Stimulated activated naive CD8-positive, alpha-beta T cell treated with anti-CD3 and anti-CD28 coated beads, Interleukin-15, Interleukin-2, amounts not matched to agents 100 U/mL and 50 U/mL, for 24 hours (primary cell): ENCODE measurements at places on chromosomes 3 and 15.

GRCh38 chr3:45491344-45491743, 103.0 kb downstream of the LARS2 start:
- peak; percentile 17 for DNase-seq

DNA sequence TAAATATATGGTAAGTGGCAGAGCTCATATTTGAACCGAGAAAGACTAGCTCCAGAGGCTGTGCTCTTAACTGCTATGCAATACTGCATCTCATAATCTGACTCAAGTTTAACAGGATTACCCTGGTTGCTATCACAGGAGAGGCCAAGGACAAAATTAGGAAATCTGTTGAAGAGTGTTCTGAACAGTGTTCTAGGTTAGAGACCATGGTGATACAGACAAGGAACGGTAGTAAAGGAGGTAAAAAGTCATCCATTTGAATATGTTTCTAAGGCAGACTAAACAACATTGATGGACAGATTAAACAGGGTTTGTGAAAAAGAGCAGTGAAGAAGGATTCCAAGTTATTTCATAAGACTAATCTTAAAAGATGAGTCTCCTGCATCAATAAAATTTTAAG, 22.1 kb downstream of the PLOD2 start:
- DNase-seq, result no peak

DNA sequence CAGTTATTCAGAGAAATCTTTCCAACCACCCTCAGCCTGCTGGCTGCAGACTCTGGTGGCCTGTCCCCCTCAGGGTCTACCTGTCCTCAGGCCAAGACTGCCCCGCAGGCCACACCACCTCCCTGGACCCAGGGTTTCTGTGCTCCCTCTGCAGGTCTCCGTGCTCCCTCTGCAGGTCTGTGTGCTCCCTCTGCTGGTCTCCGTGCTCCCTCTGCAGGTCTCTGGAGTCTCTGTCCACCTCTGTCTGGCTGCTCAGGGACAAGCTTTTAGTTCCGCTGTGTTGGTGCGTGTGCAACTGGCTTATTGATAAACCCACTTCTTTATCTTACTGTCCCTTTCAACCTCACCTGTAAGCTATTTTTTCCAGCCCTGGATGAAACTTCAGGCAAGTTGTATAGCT, 30.1 kb downstream of the BDH1 start:
- no peak for DNase-seq

- DNase-seq, result no peak
These were observed 6.0 kb upstream of the GRAMD1C start for GRCh38 chr3:113832477-113833164.

DNA sequence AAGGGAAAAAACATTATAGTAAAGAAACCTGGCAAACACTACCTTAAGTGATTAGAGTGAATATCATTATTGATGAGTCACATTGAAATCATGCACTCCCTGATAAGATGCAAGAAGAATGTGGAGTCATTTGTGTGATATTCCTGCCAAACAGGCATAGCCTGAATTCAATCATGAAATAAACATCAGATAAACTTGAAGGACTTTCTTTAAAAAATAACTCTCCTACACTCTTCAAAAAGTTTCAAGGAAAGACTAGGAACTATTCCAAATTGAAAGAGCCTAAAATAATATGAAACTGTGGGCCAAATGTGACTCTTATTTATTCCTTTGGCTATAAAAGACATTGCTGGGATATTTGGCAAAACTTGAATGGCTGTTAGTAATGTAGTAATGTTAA, 625.7 kb upstream of the LMCD1 start:
- DNase-seq, result no peak

DNA sequence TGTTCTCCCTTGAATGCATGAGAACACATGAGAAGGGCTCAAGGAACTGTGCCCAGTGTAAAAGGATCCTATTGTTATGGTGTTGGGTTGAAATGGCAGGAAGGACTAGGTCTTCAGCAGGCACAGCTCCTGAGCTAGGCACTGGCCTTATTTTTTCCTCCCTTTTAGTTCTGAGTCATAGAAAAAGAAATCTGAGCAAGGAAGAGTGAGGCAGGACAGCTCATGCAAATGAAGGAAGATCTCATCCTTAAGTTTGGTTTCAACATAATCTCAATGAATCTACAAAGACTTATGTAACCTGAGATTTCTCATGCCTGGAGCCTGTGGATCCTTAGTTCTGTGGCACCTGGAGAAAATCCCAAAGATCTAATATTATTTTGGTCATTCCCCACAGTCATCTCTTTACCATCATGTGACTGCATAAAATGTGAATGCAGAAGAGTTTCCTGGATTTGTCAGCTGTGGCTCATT, 188.6 kb upstream of the TBL1XR1 start:
- no peak for DNase-seq

GRCh38 chr3:11602239-11602840, 41.4 kb downstream of the VGLL4 start:
- DNase-seq, result no peak
